ENCODE measurements at places on chromosomes 3 and 15. TPM values are rescaled to one million over a fixed set of nuclear protein-coding genes. Genes with fewer than 3 reads are reported as not detected.

DNA sequence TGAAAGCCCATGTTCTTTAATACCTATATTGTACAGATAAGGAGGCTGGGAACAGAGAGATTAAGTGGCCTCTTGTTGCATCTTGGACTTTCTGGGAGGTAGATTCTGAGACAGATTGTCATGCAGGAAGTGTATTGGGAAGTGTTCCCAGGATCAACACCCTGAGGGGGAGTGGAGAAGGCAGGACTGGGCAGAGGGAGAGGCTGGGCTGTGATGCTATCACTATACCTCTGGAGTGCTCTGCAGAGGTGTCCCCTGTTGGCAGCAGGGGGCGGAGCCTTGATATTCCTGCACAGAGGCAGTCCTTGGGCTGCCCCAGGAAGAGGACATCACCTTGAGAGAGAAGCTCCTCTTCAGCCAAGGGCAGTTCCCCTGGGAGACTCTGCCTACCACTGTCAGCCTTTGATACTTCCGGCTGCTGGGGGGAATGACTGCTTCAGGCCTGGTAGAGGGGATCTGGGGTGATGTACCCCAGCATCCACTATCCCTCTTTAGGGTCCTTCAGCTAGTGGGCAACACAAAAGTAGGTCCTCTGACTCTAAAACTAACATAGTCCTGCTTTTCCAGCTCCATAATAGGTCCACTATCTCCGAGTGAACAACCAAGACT lies 97.4 kb upstream of the RNU6-1 start:
- DNase-seq: no peak

GRCh38 chr3:192804502-192804901 lies 77.2 kb upstream of the FGF12 start:
- no peak for DNase-seq

- DNase-seq: peak; percentile 79
These were observed 1.5 kb upstream of the TMEM212 start for GRCh38 chr3:171841620-171842000.

- DNase-seq: peak; percentile 55
These were observed 560.3 kb upstream of the NR2F2 start for GRCh38 chr15:95770196-95770595.

Gene TMC3
- total RNA-seq: under 0.01 TPM

DNA sequence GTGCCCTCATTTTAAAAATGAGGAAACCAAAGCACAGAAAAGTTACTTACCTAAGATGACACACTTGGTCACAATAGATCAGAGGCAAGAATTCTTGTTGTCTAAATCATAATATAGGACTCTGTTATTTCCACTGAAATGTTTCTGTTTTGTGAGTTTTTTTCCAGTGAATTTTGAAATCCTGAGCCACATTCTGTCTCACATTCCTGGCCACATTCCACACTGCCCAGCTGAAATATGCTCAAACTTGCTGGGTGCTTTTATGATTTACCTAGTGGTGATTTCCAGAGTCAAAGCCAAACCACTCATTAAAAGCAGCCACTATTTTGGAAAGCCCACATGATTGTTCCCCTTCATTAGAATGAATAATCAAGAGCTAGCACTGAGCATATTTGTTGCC lies 82.3 kb upstream of the NPHP3 start:
- DNase-seq: peak; percentile 26

- peak; percentile 45 for DNase-seq
These were observed 70.8 kb downstream of the SEC22A start for GRCh38 chr3:123272547-123272946.

- peak; percentile 13 for DNase-seq
These were observed 108.8 kb upstream of the PLAAT1 start for GRCh38 chr3:193132241-193132640.

GRCh38 chr3:150495563-150496168 lies 50.6 kb downstream of the SERP1 start:
- DNase-seq: peak; percentile 79

GRCh38 chr15:91224755-91225380 lies 124.8 kb downstream of the SV2B start:
- peak; percentile 45 for DNase-seq

Gene KLHL6
- not detected for total RNA-seq

Gene VIPR1
- 5.6 TPM for total RNA-seq

GRCh38 chr3:40602778-40603385 lies 78.1 kb downstream of the ZNF621 start:
- peak; percentile 15 for DNase-seq

DNA sequence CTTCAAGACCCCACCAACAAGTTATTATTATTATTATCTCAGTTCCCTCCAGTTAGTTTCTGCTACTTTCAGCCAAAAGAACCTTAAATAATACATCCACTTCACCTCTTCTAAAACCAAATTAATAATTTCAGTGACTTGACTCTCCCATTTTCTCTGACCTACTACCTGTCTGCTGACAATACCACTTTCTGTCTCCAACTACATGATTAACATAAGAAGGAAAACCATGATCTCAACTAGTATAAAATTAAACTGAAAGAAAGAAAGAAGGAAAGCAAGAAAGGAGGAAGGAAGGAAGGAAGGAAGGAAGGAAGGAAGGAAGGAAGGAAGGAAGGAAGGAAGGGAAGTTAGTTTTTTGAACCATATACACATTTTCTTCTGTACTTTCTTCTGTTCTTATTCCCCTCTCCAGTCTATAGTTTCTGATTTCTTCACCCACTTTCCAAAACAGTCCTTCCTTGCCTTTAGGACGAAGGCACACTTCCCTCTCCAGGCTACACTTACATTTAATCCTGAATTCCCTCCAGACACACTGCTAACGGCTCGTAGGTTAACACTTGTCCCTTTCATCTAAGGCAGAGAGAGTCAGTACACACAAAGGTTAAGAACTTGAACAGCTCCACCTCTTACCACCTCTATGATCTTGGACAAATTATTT lies 79.5 kb upstream of the GUCA1C start:
- no peak for DNase-seq

Gene CD86
- not detected for total RNA-seq

Gene SYNM
- 3.4 TPM for total RNA-seq

DNA sequence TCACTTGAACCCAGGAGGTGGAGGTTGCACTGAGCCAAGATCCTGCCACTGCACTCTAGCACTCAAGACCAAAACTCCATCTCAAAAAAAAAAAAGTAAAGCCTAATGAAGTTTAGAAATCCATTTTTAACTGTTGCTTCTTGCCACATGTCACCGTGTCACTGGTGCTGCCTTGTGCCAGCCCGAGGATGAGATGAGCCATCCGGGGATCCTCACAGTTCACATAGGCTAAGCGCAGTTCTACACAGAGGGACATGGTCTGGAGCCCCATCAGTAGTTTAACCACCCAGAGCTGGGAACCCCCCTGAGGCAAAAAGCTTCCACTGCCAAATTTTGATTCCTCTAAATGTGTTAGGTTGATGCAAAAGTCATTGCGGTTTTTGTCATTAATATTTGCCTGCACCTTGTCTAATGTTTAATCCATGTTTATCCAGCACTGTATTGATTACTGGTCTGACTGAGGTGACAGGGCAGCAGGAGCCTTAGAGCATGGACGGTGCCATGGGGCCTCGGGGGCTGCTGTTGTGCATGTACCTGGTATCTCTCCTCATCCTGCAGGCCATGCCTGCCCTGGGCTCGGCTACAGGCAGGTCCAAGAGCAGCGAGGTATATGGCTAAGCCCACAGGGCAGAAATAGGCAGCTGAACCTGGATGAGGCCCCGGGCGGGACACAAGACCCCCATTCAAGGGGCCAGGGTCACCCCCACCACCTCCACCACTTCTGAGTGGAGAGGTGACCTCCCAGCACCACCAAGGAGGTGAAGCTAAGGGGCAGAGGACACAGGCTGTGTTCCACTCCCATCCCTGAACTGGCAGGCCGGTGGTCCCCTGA lies at the start of gene ITIH1:
ITIH1 (plus strand) TSS at position 473 of the 832 bp plus-strand sequence; CDS start at position 490, 17 bp downstream.
- DNase-seq: no peak

GRCh38 chr15:77326366-77326765 lies 93.5 kb downstream of the PEAK1 start:
- peak; percentile 24 for DNase-seq

Measured in fibroblast of the aortic adventitia (primary cell).